ENCODE measurements at places on chromosomes 7 and 10. TPM values are rescaled to one million over a fixed set of nuclear protein-coding genes. Genes with fewer than 3 reads are reported as not detected.

DNA sequence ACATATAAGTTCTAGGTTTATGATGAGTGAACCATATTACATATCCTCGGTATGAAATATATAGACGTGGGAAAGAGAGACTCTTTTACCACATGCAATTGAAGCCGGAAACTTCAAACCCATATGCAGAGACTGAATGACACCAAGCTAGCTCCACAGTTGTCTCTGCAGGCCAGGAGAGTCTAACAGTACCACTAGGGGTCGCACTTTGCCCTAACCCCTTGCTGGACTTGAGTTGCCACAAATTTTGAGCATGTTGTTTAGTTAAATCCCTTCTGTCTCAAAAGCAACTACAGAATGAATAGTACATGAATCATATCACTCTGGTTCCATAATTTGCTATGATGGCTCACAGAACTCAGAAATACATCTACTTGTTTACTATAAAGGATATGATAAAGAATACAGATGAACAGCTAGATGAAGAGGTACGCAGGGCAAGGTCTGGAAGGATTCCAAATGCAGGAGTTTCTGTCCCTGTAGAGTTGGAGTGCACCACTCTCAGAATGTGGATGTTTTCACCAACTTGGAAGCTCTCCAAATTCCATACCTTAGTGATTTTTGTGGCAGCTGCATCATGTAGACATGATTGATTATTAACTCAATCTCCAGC lies 112.4 kb upstream of the YAE1 start:
- peak; percentile 89 for DNase-seq

GRCh38 chr7:139827042-139827441 lies 2.0 kb upstream of the TBXAS1 start:
- peak; percentile 46 for DNase-seq

DNA sequence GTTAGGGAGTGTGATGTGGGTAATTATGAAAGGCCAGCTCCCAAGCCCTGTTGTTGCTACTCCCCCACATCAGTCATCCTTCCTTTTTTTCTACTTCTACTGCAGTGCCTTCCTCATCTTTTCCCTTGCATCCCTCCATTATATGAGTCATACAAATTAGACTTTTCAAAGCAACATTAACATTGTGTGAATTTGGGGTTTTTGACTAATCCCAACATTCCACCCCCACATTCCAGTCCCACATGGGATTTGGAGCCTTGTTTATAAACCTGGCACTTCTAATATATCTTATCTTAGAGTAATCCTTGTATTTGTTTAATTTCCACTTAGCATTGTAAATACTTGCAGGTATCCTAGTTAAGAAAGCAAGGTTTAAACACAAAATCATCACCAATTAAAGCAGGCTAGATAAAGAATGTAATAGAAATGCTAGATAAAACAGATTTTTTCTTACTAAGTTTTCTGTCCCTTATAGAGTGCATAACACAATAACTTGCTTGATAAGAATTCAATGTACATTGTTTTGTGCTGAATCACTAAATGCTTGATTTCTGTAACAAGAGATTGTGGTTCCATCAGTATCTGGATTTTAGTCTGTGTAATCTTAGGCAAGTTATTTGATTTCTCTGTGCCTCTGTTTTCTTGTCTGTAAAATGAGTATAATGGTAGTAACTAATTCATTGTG lies 165.8 kb downstream of the CFTR start:
- DNase-seq: no peak

The MMP21 gene
- polyA plus RNA-seq: 0.10 TPM

DNA sequence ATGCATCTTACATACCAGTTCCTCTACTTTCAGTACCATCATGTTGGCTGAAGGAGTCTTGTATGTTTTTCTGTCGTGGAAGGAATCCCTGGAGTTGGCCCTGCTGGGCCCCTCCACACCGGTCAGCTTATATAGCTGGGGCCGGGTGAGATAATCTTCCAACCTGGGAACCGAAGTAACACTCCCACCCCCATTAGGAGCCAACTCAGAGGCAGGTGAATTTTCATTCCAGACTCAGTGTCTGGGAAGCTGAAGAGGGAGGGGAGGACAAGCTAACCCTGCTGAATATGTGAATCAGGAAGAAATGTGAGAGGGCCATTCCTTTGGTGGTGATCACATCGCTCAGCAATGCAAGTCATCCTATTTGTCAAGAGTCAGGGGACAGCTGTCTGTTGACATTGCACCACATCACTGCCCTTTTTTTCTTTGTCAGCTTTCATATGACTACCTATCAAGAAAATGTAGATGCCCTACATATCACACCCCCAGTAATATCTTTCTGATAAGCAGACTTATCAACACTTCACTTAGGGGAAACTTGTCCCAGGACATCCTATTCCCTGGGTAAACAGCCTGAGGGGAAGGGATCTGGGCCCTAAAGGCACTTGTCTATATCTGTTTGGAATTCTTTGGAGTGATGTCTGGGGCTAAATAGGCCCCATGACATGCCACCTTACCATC lies at the start of gene ANKRD1:
Gene ANKRD1, minus strand, starts transcription at position 102 of the 681 bp plus-strand sequence. Its CDS starts 60 bp downstream, at position 42.
- DNase-seq: peak; percentile 83

- DNase-seq: no peak
These were observed 23.6 kb downstream of the BMPER start for GRCh38 chr7:33928986-33929385.
